Ovary (tissue), 10 donors: ENCODE measurements at places on chromosomes 16 and 17. TPM values are rescaled to one million over a fixed set of nuclear protein-coding genes. Genes with fewer than 3 reads are reported as not detected.

Gene PIRT
- total RNA-seq: not detected

Gene ULK2
- 19.8 TPM for total RNA-seq

Gene AIPL1
- total RNA-seq: not detected

Gene FBXW10
- total RNA-seq: not detected

Gene SSTR5
- total RNA-seq: not detected

Gene COQ9
- 37.5 TPM for total RNA-seq

GRCh38 chr17:32396343-32396742 is 46.4 kb downstream of the ZNF207 start:
- DNase-seq: no peak

GRCh38 chr16:88967830-88968588 is 9.0 kb downstream of the CBFA2T3 start:
- DNase-seq: no peak

GRCh38 chr16:70689035-70689969 is 3.4 kb upstream of the MTSS2 start:
- DNase-seq: no peak

DNA sequence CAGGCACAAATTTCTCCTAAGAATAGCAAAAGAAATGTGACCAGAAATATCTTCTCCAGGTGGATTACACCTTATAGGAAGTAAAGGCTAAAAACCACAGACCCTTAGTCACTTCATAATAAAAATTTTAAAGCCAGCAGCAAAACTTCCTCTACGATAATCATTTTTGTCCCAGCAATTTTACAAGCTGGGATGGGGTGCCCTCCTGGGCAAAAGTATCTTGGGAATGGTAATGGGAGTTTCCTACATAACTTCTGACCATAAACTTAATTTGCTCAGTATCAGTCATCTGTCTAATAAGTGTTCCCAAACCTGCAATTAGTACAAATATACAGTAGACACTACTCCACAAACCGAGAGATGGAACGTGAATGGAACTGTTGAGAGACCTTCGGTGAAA is 3.0 kb downstream of the PHF12 start:
- DNase-seq: no peak

DNA sequence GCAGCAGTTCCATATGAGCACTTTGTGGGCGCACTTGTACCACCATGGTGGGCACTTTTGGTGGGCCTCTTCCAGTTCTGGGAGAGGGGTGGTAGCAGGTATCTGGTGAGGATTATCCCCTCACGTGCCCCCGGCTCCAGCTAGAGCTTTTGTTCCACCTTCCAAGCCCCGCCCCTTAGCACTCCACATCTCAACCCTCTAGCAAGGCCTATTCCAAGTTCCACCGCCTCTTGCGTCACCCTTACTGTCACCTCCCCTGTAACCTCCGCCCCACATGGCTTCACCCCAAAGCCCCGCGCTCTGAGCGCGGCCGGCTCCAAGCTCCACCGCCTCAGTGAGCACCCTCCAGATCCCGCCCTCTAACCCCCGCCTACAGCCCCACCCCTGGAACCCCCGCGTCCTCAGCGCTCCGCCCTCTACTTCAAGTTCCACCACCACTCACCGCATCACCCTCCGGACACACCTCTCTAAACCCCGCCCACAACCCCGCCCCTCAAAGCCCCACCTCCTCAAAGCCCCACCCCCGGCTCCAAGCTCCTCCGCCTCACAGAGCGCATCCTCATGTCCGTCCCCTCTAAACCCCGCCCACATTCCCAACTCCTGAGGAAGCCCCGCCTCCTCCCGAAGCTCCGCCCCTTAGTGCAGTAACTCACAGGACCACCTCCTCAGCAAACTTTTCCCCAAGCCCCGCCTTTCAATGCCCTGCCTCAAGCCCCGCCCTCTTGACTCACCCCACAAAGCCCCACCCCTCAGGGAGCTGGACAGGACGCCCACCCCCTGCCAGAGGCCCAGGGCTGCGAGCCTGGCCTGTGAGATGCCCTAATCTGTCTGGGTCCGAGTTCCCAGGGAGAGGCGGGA is 11.1 kb downstream of the SCN4A start:
- DNase-seq: peak; percentile 79

DNA sequence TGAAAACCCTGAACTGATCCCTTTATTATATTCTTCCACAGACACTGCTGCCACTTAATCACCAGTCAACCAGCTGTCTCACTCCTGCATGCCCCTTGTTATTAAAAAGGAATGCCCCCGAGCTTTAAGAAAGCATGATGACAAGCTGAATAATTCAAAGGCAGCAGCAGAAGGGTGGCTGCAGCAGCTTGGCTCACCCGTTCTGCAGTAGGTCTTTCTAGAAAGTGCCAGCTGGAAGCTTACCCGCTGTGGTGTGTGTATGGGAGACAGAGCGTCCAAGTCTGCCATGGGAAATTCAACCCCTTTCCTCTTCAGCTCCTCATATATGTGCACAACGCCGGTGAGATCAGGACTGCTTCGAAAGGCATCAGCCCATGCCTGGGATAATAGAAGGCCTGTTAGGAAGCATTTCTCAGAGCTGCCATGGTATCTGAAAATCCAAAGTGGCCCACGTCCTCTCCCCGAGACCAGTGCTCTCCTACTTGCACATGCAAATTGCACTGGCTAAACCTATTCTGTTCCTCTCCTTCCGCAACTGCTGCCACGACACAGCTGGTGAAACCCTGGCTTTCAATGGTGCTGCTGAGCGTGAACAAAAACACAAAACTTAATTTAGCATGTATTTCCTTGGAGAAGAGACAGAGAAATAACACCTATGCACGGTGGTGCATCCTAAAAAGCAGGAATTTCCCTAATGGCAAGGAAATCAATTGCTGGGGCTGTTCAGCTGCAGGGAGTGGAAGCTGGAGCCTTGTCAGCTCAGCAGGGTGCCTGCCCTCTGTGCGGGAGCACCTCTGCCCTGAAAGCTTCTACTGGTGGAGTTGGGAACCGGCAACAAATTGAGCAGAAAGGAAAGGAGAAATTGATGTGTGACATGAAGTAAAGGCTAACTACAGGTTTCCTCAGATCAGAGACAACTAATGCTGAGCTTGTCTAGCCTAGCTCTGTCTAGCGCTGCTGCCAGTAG is 47.9 kb upstream of the SREBF1 start:
- DNase-seq: no peak

DNA sequence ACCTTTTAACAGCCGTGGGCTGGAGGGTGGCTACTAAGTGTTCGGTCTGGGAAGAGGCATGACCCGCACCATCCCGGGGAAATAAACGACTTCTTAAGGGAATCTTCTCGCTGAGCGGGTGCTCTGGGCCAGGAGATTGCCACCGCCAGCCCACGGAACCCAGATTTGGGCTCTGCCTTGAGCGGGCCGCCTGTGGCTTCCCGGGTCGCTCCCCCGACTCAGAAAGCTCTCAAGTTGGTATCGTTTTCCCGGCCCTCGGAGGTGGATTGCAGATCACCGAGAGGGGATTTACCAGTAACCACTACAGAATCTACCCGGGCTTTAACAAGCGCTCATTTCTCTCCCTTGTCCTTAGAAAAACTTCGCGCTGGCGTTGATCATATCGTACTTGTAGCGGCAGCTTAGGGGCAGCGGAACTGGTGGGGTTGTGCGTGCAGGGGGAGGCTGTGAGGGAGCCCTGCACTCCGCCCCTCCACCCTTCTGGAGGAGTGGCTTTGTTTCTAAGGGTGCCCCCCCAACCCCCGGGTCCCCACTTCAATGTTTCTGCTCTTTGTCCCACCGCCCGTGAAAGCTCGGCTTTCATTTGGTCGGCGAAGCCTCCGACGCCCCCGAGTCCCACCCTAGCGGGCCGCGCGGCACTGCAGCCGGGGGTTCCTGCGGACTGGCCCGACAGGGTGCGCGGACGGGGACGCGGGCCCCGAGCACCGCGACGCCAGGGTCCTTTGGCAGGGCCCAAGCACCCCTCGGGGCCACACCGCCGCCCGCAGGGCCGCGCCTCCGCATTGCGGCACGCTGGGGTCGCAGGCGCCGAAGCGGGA is 3.6 kb upstream of the CBX4 start:
- DNase-seq: peak; percentile 60

- DNase-seq: no peak
Measured at GRCh38 chr16:77674888-77675287, 47.4 kb upstream of the NUDT7 start.

GRCh38 chr17:36703860-36704266 is 102.5 kb downstream of the MRM1 start:
- peak; percentile 76 for DNase-seq

DNA sequence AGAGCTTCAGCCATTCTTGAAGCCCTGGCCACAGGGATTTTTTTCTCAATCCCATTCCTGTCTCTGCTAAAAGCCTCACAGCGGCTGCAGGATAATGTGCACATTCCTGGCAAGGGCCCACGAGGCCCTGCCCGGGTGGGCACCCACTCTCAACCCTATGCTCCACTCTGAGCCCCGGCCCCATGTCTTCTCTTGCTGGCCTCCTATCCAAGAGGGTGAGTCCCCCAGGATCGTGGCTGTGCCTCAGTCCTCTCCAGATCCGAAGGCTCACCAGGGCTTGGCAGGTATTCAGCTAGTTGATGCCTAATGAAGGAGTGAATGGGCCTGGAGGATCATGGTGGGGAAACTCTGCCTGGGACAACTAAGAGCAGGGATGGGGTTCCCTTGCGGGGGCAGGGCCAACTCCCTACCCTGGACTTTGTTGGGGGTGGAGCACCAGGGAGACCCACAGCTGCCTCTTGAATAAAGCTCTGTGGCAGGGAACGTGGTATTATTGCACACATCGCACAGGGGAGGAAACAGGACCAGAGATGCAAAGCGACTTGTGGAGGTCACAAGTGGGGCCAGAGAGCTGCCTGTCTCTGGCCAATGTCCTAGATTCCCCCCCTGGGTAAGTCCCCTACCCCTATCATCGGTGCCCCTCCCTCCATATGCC is 5.4 kb downstream of the ARHGAP27 start:
- DNase-seq: no peak

DNA sequence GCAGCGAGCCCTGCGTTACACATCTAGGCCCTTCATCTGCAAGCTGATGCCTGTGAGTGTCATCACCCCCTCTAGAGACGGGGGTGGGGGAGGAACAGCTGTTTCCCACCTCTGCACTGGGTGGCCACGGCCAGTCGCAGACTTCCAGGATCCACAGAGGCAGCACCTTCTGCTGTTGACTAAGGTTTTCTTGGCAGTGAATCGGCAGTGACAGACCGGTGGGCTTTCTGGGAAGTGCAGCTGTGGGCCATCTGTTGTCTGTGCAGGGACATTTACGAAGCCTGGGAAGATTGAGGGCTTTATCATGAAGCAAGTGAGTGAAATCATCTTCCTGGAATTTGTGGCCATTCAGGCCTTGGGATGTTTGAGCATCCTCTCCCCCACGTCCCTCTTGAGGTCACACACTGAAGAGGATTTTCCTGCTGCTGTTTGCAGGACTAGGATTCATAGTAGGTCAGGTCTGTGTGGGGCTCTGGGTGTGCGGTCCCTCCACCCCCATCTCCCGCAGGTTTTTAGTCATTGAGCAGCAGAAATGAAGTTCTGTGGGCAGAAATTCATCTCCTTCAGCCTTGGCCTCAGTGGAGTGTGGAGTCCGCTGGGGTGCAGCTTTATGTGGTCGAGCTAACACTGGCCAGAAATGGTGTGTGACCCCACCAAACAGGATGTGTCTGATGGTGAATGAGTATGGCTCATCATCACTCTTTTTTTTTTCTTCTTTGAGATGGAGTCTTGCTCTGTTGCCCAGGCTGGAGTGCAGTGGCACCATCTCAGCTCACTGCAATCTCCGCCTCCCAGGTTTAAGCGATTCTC is 12.0 kb downstream of the PGS1 start:
- DNase-seq: no peak

DNA sequence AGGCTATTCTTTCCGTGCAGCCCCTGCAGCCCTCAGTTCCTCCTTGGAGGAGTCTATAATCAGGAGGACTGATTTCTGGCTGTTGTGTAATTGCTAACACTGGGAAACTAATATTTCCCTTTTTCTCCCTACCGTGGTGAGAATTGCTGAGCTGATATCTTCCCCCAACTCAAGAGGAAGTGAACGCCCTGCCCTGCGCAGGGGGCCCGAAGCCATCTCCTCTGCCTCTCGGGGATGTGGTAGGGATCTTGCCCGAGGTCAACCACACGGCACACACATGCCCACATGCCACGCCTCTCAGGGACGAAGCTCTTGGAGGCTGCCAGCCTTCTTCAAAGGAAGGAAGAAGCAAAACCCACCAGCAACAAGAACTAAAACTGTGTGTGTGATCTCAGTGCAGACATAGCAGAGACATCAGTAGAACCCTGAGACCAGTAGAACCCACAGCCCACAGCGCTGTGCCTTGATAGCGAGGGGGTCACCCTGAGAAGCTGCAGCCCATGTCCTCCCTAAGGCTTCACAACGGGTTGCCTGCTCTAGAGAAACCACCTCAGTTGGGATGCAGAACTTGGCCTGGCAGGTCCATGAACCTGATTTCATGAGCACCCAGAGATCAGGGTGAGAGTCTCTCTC is 8.9 kb upstream of the ULK2 start:
- DNase-seq: no peak

DNA sequence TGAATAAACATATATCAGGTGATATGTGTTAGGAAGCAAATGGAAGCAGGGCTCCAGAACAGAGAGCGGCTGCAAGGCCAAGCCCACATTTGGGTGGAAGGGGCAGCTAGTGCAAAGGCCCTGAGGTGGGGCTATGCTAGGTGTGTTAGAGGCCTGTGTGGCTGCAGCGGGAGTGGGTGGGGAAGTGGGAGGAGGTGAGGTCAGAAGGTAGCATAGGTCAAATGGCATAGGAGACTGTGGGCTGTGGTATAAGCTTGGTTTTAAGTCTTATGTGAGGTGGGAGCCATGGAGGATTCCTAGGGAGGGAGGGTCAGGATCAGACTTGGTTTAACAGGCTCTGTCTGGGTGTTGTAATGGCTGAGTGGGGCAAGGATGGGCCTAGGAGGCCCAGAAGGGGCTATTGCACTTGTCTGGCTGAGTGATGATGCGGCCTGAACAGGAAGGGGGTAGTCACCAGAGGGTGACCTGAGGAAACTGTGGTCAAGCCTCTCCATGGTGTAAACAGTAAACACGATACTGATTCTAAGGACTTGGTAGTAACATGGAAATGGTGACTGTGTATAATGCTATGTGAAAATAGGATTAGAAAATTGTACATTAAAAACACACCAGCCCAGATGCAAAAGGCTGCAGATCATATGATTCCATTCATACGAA is 31.1 kb downstream of the RAI1 start:
- DNase-seq: no peak

DNA sequence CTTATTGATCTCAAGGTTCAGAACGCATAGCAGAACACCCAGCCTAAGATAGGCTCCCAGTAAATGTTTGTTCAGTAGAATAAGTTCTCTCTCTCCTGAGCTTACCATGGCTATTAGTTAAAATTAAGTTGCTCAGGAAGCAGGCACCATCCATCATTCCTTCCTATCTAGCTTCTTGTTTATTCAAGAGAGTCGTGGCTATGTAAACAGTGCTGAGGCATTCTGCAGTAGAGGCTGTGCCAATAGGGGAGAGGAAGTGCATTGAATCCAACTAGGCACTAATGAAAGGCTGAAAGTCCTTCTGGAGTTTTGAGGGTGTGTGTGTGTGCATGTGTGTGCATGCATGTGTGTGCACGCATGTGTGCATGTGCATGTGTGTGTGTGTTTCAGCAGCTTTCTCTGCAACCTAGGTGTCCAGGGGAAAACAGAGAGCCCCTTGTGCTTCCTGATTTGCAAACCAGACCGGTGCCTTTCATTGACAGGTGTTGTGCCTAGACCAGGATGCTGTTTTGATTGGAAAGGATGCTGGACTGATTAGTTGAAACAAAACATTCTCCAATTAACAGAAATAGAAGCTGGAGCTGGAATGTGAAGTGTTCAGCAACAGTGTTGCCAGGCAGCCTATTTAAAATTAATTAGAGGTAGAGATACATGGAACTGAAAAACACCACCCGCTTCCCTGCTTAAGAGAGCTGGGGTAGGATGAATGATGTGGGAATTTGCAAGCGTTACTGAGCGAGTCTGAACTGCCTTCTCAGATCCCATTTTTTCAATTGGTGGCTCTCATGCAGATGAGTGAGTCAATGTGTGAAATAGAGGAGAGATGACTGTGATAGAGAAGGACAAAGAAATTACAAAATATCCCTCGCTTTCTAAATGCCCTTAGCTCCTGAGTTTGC is 103.3 kb upstream of the CLEC3A start:
- no peak for DNase-seq
